ENCODE measurements at places on chromosomes 7 and 10. TPM values are rescaled to one million over a fixed set of nuclear protein-coding genes. Genes with fewer than 3 reads are reported as not detected.

DNA sequence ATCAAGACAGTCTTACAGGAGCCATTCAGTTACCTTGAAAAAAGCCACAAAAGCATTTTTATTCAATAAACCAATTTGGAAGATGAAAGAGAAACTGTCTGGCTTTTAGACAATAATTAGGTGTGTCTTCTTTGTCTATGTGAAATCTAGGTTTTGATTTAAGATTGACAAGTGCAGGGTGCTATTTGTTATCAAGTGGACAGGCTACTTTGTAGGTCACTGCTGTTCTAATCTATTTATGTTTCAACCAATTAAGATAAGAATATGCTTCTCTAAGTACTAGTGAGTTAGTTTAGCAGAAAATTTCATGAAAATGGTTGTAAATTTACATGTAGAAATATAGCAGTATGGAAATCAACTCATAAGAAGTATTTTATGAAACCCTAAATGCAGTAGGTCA, 177.5 kb downstream of the CACNA2D1 start:
- no peak for DNase-seq

- DNase-seq, result no peak
Observed at GRCh38 chr10:72186258-72186981, 29.4 kb upstream of the ANAPC16 start.

The ITPRIP gene
- total RNA-seq, result 26.1 TPM

The DGKI gene
- not detected for total RNA-seq

DNA sequence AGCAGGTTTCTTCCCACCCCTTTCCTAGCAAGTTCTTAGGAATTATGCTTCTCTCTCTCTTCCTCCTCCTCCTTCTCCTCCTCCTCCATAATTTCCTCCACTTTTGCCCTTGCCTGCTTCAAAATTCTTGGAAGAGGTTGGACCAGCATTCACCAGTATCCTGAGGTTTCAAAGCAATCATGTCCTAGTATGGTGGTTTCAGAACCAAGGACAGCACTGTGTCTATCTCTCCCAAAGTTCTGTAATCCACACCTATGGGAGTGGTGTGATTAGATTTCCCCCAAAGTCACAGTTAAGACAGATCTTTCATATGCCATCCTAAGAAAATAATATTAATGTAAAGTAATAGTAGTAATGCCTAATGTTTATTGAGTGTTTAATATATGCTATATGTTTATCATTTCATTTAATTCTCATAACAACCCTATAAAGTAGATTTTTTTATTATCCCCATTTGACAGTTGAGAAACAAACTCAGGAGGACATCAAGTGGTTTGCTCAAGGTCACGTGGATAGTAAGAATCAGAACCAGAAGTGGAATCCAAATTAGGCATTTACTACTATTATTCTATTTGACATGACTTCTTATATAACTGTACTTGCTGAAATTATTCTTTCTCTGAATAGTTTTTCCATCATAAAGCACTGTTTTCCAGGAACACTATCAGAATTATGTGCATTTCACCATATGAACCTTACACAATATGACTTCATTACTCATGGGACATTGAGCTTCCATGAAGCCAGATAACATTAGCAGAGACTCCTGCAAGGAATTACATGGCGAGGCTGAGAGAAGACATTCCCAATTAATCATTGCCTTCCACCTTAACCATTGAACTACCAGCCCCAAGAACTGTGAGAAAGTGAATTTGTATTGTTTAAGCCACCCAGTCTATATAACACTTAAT, 91.4 kb downstream of the IPMK start:
- no peak for DNase-seq

GRCh38 chr7:71473366-71473967, 341.5 kb downstream of the GALNT17 start:
- DNase-seq, result no peak

DNA sequence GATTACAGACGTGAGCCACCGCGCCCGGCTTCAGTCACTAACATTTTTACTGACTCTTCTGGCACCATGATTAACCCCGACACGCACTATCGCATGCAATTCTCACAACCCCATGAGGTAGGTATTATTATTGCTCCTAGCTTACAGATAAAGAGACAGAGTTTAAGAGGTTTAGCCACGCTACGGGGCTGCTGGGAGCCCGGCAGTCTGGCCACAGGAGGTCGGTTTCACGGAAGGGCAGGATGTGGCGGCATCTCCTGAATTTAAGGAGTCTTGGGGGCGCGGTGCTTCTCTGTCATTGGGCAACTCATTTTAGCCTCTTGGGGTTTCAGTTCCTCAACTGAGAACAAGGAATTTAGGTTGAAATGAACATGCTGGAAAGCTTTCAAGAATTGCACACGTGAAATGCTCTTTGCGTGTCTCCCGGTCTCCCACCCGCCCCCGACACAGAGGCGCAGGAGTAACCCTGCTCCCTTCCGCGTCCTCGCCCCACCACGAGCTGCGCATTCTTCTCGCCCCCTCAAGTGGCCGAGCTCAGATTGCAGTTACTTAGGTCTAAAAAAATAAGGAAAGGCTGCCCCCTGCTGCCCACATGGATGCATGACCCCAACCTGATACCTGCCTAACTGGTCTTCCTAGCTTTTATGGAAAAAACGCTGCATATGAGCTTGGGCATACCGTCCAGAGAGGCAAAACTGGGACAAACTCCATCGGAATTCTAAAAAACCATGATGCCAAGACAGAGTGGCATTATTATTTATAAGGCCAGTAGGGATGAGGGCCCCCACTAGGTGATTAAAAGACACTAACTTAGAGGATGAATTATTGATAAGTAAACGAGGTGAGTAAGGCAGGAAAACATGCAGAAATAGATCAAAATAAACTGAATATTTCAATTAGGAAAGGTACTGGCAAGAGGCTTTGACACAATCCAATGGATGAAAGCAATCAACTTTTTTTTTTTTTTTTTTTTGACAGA, 12.4 kb downstream of the PRSS2 start:
- DNase-seq, result peak; percentile 71

All from activated B cell treated with CpG ODN at 0.5 μM for 24 hours (primary cell).